ENCODE measurements at places on chromosomes 1 and 21.

DNA sequence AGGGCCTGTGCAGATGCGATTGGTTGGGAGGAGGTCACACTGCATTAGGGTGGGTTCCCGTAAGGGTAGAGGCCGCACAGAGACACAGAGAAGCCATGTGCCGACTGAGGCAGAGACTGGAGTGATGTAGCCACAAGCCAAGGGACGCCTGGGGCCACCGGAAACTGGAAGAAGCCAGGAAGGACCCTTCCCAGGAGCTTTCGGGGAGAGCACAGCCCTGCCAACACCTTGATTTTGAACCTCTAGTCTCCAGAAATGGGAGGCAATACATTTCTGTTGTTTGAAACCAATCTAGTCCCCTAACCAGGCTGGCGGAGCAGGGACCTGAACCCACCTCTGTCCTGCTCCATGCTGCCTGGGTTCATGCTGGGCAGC lies 10.8 kb downstream of the UBASH3A start:
- DNase-seq, result no peak

DNA sequence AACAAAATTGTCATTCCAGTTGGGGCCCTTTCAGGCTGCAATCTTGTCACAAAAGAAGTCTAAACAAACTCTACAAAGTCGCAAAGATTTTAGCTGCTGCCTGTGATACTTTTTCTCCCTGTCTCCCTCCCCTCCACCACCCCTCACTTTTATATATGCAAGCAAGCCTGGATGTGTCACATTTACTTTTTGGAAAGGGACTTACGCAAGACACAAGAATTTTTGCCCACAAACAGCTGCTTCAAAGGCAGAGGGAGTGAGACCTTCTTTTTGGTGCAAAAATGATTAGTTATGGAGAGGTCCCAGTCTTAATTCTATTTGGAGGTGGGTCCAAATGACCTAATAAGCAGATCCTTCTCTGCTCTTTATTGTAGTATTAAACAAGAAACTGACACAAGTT lies 22.9 kb upstream of the RALGPS2 start:
- no peak for DNase-seq

- no peak for DNase-seq
These were observed 207.5 kb downstream of the KCNT2 start for GRCh38 chr1:196400478-196401451.

GRCh38 chr1:183296782-183297181 lies 110.7 kb downstream of the LAMC2 start:
- no peak for DNase-seq

DNA sequence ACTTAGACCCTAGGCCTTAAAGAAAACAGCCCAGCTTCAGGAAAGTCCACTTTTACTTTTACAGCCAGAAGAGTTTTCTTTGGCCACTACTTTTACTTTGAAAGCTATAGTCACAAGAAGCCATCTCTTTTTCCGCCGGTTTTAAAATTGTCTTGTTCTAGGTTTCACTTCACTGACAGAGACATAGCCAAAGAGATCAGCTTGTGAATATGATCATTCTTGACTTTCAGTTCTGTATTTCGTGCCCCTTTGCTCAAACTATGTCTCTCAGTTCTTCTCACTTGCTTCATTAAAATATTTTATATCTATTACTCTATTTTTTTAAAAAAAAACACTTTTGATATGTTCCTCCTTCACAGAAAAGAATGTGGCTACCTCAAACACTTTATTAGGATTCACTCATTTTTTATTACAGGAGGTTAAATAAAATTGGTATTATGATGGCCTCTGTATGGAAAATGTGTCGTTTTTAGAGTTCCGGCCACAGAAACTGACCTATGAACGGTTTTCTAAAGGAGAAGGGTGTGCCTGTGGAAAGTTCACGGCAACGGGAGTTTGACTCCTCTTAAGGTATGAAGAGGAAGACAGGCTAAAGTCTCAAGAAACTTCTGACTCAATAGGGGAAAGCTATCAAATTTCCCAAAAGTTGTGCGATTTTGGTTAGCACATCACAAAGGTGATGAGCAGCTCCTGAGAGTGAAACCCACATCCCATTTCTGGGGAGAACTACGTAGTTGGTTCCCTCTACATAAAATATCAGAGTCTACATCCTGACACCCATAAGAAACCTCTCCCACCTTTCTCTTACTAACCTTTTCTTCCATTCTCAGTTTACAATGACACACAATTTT lies 1.2 kb downstream of the MCOLN2 start:
- no peak for DNase-seq

GRCh38 chr1:96922181-96922580 lies 200.6 kb downstream of the PTBP2 start:
- DNase-seq, result no peak

DNA sequence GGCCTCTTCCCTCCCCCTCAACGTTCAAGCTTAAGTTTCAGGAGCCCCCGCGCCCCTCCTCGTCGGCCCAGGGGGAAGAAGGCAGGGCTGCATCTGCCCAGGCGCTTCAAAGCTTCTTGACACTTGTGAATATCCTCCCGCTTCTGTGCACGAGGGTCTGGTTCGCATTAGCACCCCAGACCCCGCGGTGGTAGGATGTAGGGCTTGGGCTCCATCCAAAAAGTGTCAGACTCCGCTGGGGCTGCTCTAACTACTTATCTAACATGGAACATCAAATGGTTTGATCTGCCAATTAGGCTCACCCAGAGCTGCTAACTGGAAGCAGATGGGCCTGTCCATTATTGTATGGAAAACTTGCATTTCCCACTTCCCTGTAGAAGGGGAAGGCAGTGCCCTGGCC lies 28.9 kb downstream of the TAS1R2 start:
- DNase-seq, result no peak

GRCh38 chr1:99553301-99553700 lies 92.6 kb upstream of the PALMD start:
- DNase-seq, result no peak

DNA sequence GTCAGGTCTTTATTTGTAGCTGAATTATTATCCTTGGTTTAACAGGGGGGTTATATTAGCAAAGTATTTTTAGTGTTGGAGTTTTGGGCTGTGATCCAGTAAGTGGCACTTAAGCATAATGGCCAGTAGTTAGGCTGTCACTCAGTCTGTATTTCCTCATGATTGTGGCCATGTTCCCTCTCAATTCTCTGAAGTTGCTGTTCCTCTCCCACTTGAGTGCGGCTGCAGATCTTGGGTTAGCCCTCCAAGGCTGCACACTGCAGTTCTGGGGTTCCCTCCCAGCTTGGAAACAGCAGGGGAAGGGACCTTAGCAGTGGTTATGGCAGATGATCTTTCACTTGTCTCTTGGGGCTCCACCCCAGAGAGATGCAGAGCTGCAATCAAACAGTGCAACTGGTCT lies 23.2 kb upstream of the DENND1B start:
- DNase-seq, result no peak

DNA sequence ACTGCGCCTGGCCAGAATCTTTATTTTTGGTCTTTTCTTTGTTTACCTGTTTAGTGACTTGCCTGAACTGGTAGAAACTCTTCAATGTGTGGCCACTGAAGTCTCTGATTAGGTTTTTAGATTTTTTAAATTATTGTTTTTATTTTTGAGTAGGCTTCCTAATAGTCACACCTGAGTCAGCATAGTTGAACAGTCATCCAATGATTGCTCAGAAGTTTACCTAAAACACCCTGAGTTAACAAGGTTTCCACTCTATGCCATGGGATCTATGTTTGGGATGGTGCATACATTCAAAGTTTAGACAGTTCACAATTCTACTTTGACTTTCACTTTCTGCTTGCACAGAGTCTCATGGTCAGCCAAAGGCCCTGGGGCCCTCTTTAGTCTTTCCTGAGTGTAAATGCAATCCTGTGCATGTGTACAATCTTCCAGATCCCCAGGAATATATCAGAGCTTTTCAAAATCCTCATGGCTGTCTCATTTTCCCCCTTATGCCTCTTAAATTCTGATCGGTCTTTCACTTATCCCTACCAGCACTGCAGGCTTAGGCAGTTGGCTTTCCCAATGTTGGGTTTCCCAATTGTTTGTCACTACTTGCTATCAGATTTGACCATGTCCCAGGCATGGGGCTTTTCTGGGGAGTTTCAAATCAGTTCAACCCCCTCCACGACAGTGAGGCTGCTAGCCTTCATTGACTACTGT lies 114.4 kb upstream of the RAB3GAP2 start:
- no peak for DNase-seq

DNA sequence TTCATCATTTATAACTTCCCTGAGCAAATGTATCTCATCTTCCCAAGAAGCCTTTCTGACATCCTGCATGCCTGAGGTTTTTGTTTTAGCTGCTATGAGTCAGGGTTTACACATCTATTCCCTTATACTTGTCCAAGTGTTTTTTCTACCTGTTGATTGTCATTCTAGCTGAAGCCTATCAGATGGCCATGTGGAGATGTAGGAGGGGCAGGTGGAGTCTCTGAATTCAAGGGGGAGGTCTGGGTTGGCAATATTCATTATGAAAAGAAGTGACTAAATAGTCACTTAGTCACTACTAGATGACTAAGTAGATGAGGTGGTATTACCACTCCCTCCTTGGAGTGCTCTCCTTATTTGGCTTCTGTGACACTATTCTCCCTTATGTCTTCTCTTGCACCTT lies 52.4 kb downstream of the XCL1 start:
- DNase-seq, result no peak

GRCh38 chr1:209104646-209105045 lies 478.9 kb upstream of the CAMK1G start:
- DNase-seq, result no peak

- DNase-seq, result no peak
These were observed 142.0 kb downstream of the ZNF648 start for GRCh38 chr1:181919542-181919941.

DNA sequence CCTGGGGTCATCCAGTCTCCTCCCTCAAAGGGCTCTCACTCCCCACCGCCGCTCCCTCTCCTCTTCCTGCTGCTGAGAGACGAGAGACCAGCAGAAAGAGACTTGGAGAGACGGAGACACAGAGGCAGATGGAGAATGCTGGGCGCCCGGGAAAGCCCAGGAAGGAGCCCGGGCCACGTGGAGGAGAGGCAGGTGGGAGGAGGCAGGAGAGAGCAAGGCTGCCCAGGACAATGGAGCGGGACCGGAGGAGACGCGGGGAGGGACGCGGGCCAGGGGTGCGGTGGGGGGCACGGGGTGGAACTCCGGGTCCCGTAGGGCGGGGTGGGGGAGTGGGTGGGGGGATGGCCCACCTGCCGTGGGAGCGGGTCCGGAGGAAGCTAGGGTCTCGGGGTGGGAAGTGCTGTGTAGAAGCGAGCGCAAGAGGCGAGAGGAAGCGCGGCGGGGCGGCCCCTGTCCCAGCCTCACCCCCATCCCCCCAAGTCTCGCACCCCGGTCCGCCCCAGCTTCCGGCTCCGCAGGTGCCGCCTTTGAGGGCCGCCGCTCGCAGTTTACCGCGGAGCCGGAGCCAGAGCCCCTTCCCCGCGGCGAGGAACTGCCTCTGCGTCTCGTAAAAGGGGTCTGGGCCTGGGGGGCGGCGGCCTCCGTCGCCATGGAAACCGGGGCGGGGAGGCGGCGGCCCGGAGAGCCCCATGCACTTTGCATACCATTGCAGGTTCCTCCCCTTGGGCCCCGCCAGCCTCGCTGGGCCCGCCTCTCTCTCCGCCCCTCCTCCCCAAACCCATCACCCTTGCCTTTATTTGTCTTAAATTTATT lies 11.7 kb upstream of the EPHA2 start:
- no peak for DNase-seq
